CD4-positive, alpha-beta T cell treated with Interleukin-17A for 1 hour (primary cell): ENCODE measurements at places on chromosomes 12 and 14.
A peak's percentile ranks its signal among the peaks of the same experiment; 100 is the strongest.

- no peak for DNase-seq
Measured at GRCh38 chr12:95538656-95539055, 12.6 kb downstream of the USP44 start.

- DNase-seq: no peak
Measured at GRCh38 chr14:58747181-58747580, 109.4 kb downstream of the DACT1 start.

DNA sequence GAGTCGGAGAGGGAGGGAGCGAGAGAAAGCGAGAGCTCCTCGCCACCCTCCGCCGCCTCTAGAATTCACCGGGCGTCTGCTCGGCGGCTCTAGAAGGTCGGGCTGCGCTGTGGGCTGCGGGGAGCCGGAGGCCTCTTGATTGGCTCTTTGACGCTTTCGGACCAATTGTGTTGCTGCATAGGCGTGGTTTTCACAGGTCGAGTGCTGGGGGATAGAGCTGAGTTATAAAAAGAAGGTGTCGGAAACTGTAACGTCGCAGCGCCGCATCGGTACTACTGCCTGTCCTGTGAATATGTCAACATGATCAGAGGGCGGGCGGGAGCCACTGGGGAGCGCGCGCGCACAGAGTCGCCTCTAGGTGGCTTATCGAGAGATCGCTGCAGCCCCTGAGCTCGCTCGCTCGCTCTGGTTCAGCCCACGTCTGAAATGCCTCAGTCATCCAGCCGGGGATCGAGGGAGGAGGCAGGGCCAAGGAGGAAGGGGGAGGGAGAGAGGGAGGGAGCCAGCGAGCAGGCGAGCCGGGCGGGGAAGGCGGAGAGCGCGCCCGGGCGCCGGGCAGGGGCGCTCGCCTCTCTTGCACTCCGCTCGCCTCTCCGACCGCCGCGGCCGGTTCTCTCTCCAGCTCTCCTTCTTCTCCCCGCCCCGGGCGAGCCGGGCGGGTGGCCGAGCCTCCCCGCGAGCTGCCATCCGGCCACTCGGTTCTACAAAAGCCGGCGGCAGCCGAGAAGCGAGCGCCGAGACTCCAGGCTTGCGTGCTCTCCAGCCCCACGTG lies at the start of gene TBX3:
Gene TBX3, minus strand, starts transcription at position 78 of the 772 bp plus-strand sequence. CDS start 975 bp downstream, outside the sequence.
- peak; percentile 29 for DNase-seq

- DNase-seq: no peak
Measured at GRCh38 chr12:95970905-95971304, 25.2 kb downstream of the HAL start.

DNA sequence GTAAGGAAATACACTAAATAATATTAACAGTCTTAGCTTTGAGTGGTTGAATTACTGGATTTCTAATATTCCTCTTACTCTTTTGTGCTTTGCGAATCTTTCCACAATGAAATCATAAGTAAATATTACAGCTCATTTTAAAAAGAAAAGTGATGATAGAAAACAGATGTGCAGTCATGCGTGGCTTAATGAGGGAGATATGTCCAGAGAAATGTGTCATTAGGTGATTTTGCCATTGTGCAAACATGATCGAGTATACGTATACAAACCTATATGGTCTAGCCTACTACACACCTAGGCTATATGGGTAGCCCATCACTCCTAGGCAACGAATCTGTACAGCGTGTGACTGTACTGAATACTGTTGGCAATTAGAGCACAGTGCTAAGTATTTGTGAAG lies 59.3 kb downstream of the SLC15A5 start:
- DNase-seq: no peak

DNA sequence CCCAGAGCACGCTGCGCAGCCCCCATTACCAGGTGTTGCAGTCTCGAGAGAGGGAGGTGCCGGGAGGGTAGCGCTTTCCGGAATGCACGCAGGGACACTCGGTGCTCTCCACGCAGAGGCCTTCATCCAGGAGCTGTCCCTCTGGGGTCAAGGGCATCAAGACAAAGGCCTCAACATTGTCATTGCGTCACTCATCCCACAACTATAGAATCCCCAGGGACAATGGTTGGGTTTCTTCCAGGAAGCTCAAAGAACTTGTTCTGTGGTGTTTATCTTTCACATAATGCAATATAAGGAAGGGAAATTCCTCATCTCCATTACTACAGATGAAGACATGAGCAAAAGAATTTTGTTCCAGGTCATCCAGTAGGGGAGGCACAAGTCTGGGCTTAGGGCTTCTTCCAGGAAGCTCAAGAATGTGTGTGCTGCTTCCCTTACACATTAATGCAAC lies 52.1 kb downstream of the VWF start:
- no peak for DNase-seq

GRCh38 chr12:4433745-4434058 lies 11.9 kb downstream of the FGF6 start:
- no peak for DNase-seq

- DNase-seq: no peak
Measured at GRCh38 chr14:26947265-26947664, 349.4 kb upstream of the NOVA1 start.

DNA sequence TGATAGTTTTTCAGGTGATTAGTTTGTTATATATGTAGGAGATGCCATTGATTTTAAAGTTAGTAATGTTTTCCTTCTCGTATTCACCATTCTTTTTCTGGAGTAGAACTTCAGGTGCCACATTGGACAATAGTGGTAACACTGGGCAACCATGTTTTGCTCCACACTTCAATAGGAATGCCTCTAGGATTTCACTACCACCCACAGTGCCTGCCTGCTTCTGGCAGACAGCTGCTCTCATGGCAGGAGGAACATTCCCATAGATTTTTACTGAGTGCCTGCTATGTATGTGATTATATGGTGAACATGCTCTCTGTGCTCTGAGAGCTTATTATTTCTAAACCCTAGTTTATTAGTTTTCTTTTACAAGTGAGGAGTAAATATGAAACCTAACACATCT lies 53.7 kb downstream of the GCH1 start:
- DNase-seq: no peak

DNA sequence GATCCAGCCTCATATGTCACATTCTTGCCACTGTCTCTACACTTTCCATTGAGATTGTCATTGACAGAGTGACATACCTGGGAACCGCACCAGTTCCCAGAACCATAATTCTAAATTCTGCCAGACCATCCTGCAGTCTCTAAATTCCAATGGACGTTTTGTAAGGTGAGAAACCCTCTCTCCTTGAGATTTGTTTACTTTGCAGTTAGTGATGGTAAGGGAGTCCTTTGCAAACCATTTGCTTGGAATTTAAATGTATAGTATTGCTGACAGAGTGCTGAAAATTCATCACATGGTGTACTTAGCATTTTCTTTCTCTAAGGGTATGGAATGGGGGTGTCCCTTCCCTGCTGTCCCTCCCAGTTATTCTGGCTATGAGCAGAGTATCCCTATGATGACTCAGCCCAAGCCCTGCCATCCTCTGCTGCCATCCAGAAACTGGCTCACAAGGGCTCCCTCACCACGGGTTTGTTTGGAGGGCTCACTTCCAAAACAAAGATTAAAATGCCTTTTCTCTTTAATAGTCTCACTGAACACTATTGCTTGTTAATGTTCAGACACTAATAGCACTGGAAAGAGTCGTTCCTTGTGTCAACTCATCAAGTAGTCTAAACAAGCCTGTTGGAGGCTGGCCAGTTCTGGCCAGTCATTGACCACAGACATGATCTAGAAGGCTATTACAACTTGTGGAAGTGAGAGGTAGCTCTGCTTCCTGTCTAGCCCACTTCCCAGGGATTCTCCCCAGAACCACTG lies 129.0 kb upstream of the HMGA2 start:
- DNase-seq: no peak

GRCh38 chr14:23123419-23123818 lies 4.4 kb upstream of the CEBPE start:
- DNase-seq: no peak

DNA sequence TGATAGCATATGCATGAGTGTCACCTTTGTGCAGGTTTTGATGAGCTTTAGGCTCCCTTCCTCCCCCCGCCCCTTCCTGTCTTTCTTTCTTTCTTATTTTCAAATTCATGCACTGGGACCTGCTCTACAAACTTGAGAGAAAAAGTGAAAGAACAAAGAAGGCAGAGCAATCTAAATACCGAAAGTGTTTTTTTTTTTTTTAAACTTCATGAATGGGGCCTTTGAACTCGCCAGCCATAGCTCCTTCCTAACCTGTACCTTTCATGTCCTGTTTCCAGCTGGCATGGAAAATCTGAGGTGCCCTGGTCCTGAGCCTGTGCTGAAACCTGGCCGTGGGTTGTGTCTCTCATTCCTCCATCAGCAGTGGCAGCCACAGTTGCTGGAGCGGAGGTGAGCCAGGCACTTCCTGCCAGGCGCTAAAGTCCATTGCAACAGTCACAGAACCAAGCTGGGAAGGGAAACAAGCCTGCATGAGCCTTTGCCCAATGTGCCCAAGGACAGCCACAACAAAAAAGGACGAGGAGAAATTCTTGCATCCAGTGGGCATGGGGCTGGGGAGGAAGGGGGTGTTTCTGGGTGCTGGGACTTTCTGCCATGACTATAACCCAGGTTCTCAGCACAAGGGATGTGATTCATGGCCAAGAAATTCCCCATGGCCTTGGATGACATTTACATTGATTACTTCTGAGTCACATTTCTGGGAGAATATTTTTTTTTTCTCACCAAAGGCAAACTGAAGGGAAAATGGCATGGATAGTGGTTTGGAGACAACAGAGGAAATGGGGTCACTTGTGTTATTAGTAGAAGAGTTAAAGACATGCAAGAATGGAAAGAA lies 102.7 kb downstream of the TMEM30B start:
- DNase-seq: peak; percentile 0

DNA sequence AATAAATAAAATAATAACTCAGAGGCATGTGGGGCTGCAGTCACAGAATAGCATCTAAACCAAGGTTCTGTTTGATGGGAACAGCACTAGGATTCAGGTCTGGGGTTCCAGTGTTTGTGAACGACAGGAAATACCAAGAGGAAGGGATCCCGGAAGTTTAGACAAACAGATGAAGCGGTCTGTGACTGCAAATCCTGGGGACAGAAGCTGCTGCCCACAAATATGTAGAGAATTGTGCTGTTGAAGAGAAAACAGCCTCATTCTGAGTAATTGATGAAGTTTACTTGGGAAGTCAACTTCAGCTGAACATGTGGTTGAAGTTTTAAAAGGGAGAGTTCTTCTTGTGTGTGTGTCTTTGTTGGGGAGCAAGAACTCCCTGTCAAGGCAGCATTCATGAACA lies 98.4 kb upstream of the TBX5 start:
- no peak for DNase-seq

DNA sequence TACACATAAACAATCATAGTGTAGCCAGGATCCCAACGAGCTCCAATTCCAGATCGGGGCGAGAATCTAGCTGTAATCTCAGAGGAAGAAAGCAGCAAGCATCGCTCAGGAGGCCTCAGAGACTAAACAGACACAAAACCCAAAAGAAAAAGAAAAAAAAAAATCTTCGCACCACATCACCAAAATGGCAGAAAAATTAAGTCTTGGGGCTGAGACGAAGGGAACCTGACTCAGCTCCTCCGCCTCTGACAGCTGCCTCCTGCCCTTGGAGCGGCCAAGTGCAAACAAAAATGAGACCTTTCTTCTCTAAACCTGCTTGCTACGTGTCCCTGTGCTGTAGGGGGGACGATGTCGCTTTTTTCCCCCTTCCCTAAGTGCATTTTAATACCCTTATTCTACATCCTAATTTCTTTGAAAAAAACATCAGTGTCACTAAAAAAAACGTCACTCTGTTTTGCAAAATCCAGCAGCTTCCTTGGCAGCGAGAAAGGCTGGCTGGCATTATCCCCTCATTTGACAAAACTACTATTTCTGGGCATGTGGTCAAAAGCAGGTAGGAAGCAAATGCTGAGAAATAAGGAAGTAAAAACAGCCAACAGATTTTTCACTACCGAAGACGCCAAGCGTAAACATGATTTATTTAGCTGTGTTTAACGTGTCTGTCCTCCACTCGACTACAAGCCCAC lies 30.5 kb downstream of the BCL11B start:
- DNase-seq: peak; percentile 61

DNA sequence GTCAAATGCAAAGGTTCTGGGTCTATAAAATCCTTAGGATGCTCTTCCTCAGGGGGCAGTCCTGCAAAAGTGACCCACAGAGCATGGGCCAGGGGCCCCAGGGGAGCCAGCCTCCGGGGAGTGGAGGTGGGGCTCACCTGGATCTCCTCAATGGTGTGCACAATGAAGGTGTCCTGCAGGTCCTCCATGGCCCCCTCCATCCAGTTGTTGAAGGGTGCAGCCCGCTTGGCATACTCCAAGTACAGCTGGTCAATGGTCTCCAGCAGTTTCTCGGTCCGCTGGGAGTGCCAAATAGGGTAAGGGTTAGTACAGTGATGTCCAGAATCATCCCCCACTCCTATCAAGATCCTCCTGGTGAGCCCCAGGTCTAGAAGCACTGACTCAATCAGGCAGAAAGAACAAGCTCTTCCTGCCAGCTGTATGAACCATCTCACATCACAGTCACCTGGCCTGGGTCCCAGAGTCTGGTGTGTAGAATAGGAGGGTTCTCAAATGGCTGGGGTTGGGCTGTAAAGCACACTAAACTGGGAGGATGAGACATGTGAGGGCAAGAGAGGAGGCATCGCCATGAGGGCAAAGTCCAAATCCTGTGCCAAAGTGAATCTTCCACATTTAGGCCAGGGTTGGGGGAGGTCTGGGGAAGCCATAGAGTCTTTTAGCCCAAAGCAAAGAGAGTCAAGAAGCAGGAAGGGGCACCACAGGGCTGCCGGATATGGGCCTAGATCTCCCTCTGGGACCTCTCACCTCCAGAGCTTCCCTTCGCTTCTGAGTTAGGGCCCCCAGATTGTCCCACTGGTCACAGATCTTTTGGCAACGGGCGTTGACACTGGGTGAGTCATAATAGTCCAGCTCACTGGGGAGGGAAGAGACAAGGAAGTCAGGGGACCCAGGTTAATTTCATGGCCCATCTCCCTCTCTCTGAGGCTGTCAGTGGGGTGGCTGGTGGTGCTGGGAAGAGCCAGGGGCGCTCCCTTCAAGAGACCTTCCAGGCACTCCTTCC lies 91.5 kb upstream of the ZFP36L1 start:
- DNase-seq: no peak

DNA sequence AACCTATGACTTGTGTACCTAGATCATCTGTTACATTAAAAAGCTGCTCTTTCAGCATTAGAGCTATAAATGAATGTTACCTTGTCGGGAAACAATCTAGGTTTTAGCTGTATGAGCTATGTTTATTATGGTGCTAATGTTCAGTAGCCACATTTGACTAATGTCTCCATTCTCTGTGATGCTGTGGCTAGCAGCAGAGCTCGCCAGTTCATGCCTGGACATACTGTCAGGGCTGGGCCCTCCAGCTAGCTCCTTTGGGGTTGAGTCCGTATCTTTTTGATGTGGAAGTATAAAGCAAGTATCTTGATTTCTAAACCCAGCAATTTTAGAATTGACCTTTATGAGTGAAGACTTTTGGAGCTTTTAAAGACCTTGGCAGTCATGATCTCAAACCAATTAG lies 36.1 kb downstream of the USP44 start:
- DNase-seq: no peak

DNA sequence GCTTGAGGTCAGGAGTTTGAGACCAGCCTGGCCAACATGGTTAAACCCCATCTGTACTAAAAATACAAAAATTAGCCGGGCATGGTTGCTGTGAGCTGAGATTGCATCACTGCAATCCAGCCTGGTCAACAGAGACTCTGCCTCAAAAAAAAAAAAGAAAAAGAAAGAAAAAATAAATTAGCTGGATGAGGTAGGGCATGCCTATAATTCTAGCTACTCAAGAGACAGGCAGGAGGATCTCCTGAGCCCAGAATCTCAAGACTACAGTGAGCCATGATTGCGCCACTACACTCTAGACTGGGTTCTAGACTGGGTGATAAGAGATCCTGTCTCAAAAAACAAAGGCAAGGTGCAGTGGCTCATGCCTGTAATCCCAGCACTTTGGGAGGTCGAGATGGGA lies 16.9 kb downstream of the PPP4R3A start:
- DNase-seq: no peak
